Ascending aorta (tissue), 2 donors: ENCODE measurements at places on chromosomes 7 and 10.

DNA sequence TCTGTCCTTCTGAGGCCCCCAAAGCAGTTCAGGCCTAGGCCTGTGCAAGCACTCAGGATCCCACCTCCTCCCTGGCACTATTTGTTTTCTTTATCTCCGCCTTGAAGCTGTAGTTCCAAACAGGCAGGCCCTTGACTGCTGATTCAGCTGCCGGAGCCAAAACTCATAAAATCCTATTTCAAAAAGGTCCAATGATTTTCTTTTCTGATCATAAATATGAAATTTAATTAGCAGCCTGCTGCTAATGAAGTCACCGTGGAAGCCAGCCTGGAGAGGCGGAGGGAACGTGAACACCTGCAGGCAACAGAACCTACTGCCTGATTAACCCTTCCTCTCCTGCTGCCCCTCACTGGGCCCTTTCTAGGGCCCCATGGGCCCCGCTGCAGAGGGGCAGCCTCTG is 60.1 kb downstream of the CARD11 start:
- no peak for DNase-seq

DNA sequence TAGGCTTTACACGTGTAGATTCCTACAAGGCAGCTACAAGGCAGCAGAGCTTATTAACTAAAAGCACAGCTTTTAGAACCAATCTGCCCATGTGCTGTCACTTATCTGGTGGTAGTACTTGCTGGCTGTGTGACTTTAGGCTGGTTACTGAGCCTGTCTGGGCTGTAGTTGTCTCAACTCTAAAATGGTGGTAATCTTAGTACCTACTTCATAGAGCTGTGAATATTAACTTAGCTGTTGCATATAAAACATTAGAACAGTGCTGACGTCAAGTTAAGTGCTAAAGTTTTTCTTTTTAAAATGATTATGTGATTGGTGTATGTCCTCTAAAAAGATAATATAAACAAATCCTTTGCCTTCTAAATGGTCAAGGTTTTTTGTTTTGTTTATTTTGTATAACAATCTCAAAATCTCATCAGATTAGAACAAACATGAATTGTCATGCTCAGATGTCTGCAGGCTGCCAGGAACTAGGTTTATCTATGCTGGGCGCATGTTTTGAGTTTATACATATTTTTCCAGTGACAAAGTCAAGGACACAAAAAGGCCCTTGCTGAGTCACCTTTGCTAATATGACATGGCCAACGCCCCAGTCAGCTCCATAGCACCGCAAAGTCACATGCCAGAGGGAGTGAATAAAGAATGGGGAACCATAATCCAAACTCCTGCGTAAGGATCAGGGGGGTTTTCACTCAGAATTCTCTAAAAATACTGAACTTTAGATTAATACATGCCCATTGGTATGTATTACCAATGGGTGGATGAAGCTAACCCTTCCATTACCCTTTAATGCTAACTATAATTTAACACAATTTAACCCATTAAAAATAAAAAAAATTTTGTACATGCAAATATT is 39.8 kb upstream of the ARL4A start:
- DNase-seq = no peak

GRCh38 chr7:495761-496321 is 23.8 kb downstream of the PDGFA start:
- DNase-seq = no peak

GRCh38 chr10:75814014-75814413 is 382.6 kb downstream of the LRMDA start:
- DNase-seq = no peak

DNA sequence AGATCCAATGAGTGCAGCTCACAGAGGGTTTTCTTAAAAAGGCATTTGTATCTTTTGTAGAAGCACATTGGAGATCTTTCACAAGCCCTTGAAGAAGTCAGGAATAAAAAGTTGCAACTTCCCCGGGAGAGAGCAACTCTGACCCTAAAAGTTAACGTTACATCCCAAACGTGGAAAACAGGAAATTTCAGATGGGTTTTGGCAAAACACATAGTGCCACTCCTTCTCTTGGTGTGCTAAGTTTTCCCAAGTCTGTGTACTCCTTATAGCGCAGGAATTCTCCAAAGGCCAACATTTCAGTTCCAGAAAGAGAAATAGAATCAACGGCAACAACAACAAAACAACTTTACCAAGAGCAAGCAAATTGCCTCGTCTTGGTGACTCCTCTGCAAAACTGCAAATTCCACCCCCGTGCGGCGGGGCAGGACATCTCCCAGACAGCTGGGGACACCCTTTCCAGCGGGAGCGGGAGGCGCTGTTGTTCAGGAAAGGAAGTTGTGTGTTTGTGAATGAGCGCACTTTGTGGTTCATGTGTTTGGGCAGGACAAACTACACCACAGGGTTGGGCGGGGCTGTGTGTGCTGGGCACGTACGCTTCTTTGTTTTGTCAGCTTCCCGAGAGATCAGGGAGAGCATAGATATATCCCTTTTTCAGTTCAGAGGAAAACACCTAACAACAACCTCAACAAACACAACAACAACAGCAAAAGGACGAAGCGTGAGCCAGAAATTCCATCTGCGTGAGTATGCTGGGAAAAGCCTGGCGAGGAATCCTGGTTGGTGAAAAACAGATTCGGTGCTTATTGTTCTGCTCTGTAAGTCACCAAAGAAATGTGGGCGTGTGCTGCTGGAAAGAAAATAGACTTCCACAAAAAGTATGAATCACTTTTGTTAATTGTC is 294.7 kb upstream of the PITRM1 start:
- peak; percentile 39 for DNase-seq

DNA sequence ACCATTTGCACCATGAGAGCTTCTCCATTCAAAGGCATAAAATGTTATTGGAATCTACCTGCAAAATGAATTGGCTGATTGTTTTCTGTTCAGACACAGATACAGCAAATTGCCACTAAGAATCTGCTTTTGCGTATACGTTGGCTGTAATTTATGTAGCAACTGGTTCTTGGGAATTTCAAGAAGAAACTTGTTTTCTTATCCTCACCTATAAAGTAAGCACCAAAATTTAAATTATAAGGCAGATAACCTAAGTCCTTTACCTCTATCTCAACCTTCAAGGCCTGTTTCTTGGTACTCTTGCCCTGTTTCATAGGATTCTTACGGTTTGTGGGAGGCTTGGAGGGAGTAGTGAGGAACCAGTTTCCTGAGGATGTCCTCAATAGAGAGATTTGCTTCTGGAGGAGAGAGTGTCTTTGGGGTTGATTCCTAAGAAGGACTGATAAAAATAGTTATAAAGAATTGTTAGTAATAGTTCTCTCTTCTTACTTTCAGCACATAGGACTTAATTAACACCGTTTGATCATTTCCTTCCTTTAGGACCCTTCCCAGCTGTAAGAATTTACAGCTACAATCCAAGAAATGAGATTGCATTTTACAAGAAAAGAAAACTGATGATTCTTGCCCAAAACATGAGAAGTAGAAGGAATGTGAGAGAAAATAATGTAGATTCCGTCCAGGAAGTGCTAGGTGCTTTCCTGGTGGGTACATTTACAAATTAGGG is 2.0 kb downstream of the STAMBPL1 start:
- DNase-seq = no peak

GRCh38 chr7:41882745-41883420 is 180.0 kb upstream of the INHBA start:
- no peak for DNase-seq
